T-cell (primary cell): ENCODE measurements at places on chromosomes 1 and 21.

DNA sequence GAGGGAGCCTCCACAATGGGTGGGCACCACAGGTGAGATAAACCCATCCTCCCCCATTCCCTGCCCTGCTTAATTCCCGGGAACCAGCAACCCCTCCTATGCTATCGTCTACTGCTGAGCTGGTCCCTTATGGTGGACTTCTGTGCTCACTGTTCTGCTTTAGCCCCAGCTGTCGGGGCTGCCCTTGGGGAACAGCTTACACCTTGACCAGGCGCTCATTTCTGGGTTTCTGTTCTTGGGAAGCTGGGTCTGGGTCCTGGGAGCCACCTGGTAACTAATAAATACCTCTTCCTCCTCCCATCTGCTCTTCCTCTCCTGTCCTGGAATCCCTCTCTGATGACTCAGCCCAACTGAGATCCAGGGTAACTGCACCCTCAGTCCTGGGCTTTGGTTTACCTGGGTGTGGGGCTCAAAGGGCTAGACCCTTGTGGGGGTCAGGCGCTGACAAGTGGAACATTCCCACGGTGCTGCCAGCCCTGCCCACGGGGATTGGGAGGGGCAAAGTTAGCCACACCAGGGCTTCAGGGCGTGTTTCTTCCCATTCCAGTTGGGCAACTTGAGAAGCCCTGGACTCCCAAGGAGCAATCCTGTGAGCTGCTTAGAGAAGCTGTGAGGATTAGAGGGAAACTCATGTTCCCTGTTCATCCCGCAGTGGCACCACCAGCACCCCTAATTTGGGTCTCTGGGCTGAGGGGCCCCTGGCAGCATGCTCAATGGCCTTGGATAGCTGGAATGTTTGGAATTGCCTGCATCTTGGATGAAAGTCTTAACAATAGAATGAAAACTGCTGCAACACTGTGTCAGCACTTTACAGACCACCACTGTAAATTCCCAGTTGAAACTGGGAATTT lies 1.6 kb downstream of the PCAT6 start:
- no peak for DNase-seq

GRCh38 chr21:20882462-20883407 lies 115.5 kb upstream of the NCAM2 start:
- DNase-seq, result no peak

- DNase-seq, result no peak
Observed at GRCh38 chr1:232182236-232182635, 447.7 kb downstream of the SIPA1L2 start.

- DNase-seq, result peak; percentile 56
Observed at GRCh38 chr1:153566414-153567371, 1.0 kb upstream of the S100A2 start.

DNA sequence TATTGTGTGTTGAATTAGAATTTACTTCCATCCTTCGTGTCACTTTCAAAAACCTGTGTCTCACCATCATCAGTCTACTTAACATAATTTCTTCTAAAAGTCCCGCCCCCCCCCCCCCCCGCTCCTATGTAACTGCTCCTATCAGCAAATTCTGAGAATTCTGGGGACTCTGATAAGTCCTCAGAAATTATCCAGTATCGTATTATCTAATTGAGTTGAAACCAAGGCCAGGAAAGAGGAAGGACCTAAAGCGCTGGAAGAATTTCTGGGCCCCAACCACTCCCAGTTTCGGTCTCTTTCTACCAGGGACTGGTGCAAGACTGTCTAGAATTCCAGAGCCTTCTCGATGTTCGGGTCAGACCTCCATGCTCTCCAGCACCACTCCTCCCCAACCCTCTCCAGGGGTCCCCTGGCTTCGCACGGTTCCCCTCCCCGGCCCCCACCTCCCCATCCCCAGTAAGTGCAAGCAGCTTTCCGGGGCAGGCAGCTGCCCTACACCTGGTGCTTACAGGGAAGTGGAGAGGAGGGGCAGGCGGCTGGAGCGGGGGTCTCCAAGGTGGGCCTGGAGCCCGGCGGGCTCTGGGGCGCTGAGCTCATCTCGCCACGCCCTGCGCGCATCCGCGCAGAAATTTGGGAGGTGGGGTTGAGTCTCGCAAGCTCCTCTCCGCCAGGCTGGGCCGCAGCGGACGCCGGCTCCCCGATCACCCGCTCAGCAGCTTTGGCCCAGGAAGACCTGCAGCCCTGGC lies 16.0 kb upstream of the ZNF496 start:
- DNase-seq, result no peak

GRCh38 chr21:38985568-38986378 lies 180.0 kb downstream of the ETS2 start:
- peak; percentile 12 for DNase-seq

DNA sequence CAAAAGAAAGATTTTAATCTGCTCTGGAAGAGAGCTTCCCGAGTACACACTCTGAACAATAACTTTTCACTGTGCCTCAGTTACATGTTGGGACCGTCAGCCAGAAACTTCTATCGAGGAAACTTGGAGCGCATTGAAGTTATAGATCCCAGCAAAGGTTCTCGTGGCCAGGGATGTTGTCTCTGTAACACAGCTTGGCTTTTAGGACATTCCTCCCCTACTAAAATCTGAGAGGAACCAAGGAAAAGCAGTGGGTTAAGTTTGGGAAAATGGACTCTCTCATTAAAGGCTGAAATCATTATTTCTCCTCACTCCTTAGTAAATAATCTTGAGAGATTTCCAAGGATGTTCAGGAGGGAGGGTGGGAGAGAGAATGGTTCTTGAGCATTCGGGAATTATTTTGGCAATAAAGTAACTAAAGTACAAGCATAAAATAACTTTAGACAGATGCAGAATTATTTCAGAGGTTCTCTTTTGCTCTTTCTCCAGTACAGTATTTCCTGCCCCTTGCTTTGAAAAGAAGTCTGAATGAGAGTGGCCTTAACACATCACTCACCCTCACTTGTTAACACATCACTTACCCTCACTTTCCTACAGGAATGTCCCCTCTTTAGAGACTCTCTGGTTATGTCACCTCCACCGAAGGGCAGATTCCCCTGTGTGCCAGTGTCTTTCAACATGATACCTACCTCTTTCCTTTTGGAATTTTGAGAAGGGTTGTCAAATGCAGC lies 1.8 kb upstream of the NFIA start:
- no peak for DNase-seq

- DNase-seq, result no peak
Observed at GRCh38 chr1:77762072-77762476, 2.4 kb upstream of the USP33 start.

GRCh38 chr1:43910343-43910742 lies 23.3 kb upstream of the ARTN start:
- no peak for DNase-seq

DNA sequence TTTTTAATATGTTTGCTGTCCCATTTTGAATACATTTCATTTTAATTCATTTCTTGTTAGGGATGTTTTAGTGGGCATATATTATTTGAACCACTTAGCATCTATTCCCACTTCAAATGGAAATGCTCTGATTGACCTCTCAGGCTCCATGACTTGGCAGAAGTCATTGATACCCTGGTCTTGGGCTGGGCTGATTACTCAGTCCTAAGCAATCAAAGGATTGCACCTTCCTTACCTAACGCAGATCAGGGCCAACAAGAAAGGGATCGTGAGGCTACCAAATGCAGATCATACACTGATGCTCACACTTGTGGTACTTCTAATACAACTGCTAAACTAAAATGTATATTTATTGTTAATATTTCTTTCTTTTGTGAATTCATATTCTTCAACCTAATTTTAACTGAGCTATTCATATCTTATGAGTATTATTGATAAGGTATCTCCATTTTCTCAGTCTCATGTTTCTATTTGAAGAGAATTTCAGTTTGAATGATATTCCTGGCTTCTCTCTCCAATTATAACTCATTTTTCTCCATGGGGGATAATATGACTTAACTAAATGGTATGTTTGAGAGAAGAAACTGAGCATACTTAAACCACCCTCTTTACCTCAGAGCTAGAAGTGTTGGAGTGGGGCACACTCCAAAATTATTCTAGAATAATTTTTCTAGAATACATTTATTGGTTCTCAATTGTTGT lies 615.5 kb upstream of the ADAMTS5 start:
- no peak for DNase-seq

- DNase-seq, result peak; percentile 15
Observed at GRCh38 chr1:235998812-235999211, 66.1 kb downstream of the NID1 start.

GRCh38 chr21:28294051-28294450 lies 698.6 kb downstream of the LTN1 start:
- DNase-seq, result no peak

DNA sequence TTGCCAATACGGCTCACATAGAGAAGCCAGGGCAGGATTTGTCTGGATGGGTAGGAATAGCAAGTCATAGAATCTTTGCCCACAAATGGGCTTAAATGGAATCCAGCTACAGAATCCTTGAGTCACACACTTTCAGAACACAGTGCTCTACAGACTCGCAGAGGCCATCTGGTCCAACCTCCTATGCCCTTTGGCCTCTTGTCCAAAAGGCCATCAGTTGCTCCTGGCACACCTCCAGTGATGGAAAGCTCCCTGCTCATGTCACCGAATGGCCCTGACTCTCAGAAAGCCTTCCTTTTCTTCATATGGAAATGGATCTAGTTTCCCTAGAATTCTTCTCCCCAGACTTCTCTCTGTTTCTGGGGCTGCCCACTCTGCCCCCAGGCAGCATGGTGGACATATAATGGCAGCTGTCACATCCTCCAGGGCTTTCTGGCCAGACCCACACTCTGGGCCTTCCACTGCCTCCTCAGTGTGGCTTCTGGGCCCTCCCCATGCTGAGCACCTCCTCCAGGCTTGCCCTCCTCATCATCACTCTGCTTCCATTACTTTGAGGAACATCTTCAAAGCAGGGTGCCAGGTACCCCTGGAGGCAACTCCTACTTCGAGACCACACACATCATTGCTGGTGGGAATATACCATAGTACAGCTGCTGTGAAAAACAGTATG lies 33.6 kb upstream of the TRABD2B start:
- DNase-seq, result no peak

- no peak for DNase-seq
Observed at GRCh38 chr1:168360151-168361021, 79.7 kb downstream of the TBX19 start.

DNA sequence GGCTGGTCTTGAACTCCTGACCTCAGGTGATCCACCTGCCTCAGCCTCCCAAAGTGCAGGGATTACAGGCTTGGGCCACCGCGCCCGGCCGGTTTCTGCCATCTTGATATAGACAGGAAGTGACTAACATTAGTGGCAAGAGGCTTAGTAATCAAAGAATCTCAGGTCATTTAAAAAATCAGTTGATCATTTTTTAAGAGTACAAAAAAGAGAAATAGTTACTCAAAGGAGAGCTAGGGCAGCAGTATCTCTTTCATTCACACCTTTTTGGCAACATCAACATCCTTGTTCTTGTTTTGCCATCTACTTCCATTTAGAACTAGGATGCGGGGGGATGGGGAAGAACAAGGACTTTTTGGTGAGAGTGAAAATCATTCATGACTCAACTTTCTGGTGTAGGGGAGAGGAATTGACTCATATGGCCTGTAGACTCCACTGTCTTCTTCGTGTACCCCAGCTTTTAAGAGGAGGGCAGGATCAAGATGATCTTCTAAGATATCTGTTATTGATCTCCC lies 8.8 kb downstream of the FCRLB start:
- no peak for DNase-seq

DNA sequence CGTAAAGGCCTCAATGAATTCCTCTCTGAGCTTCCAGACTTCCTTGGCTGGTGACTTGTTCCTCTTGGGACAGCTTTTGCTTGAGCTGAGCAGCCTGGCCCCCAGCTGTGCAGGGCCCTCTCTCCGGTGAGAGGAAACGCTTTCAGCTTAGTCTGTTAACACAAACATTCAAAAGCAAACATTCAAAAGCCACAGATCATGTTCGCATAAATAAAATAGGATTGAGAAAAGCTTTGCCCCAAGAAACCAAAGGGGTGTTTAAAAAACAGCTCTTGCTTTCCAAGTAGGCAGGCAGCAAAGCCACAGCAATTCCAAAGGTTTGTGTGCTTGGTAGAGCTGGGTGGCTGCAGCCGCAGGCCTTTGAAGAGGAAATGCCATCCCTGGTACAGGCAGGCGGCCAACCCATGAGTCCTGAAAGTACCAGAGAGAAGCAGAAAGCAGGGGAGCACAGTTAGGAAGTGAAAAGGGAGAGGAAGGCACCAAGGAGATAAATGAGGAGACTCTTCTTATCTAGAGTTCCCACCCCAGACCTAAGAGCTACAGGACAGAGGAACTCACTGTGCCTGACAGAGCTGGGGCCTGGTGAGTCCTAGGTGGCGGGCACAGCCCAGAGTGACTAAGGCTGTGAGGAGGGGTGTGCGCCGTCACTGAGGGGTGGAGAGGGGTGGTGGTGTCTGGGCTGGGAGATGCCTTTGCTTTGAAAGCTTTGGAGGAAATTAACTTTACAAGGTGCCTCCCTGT lies 48.4 kb downstream of the CCN1 start:
- DNase-seq, result no peak

DNA sequence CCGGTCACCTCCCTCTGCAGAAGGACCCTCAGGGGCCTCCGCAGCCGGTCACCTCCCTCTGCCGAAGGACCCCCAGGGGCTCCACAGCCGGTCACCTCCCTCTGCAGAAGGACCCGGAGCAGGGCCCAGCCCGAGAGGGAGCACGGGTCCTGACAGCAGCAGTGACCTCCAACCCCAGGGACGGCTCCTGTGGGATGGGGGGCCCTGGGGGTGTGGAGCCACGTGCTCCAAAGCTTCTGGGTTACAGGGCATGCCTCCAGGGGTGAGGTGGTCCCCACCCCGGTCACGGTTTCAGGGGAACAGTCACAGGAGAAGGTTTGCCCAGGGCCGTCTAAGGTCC lies 40.3 kb downstream of the SLC19A1 start:
- no peak for DNase-seq

- no peak for DNase-seq
Observed at GRCh38 chr1:222823695-222824094, 8.9 kb downstream of the DISP1 start.

DNA sequence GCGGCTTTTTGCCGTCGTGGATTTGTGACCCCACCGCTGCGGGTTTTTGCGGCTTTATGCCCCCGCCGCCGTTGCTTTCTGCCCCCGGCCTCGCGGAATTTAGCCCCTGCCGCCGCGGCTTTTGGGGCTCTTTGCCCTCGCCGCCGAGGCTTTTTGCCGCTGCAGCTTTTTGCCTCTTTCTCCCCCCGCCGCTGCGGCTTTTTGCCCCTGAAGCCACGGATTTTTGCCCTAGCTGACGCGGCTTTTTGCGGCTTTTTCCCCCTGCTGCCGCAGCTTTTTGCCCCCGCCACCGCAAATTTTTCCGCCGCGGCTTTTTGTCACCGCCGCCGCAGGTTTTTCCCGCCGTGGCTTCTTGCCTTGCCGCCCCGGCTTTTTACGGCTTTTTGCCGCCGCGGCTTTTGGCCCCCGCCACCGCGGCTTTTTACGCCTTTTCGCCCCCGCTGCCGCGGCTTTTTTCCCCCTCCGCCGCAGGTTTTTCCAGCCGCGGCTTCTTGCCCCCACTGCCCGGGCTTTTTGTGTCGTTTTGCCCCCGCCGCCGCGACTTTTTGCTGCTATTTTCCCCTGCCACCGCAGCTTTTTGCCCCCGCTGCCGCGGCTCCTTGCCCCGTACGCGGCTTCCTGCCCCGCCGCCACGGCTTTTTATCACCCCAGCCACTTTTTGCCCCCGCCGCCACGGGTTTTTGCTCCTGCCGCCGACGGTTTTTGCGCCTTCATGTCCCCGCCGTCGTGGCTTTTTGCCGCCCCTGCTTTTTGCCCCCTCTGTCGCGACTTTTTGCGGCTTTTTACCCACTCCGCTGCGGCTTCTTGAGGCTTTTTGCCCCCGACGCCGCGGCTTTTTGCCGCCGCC lies 3933.6 kb downstream of the SRGAP2C start:
- DNase-seq, result no peak
